ENCODE measurements at places on chromosomes 3 and 15. TPM values are rescaled to one million over a fixed set of nuclear protein-coding genes. Genes with fewer than 3 reads are reported as not detected.

Gene CCDC54
- total RNA-seq, result not detected

Gene FAM107A
- total RNA-seq, result 180 TPM

GRCh38 chr3:147756476-147756875 is 347.3 kb downstream of the ZIC1 start:
- H3K4me3 ChIP-seq, result no peak overlapping the region
- H3K27me3 ChIP-seq, result no peaks in the 10 kb centered on the region
- DNase-seq, result no peak

- H3K4me1 ChIP-seq, result no peaks in the 10 kb centered on the region
- no peak overlapping the region for H3K27ac ChIP-seq
- no peaks in the 10 kb centered on the region for H3K27me3 ChIP-seq
- no peak overlapping the region for H3K4me3 ChIP-seq
Observed at GRCh38 chr3:85838921-85839320, 880.1 kb downstream of the CADM2 start.

Data from kidney (tissue), 22 donors.